ENCODE measurements at places on chromosomes 3 and 15.

- DNase-seq, result peak; percentile 50
Measured at GRCh38 chr3:184812662-184813042, 686 bp downstream of the VPS8 start.

- DNase-seq, result no peak
Measured at GRCh38 chr3:100545371-100545770, 53.0 kb downstream of the TMEM45A start.

DNA sequence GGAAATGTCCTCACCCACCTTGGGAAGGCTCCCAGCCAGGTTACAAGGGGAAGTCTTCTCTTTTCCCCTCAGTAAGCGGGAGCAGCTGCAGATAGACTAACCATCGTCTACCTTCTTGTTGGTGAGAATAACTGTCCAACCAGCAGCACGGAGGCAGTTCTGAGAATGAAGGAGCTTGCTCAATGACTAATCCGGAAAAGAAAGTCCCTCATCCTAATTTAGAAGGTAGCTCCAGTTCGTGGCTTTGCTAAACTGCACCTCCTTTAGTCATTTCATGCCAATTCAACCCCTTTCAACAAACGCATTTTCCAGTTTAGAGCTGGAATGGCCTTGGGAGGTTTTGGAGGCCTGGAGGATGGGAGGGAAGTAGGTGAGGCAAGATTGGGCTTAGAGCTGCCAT lies 527.4 kb upstream of the PROK2 start:
- no peak for DNase-seq

GRCh38 chr3:136882571-136882970 lies 20.6 kb downstream of the NCK1 start:
- no peak for DNase-seq

GRCh38 chr15:65254758-65255157 lies 31.9 kb downstream of the PARP16 start:
- no peak for DNase-seq

DNA sequence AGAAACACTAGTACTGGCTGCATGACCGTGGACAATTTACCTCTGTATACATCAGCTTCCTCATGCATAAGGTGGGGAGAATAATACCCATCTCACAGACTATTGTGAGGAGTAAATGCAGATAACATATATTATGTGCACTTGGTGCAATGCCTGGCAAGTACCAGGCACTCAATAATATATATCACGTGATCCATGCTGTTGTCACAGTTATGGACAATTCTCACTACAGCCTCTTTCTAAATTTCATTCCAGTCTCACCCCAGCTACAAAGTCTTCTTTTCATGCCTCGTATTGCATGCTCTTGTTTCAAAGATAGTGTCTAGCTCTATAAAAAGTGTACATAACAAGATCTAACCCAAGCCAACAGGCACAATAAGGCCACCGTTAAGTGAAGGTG lies 494.3 kb upstream of the ADAMTS9 start:
- DNase-seq, result no peak

DNA sequence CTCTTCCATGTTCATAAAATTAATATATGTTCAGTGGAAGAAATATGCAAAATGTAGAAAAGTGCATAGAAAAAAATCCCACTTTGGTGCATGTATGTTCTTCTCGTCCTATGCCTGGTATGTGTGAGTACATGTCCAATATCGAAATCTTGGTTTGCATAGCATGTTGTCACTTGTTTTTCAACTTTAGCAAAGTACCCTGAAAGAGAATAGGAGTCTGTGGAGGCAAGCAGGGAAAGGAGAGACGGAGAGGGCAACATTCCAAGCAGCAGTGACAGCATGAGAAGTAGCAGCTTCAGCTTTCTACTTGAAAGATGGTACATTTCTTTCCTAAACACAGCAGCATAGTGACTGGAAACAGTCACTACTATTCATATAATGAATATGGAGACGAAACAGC lies 56.8 kb upstream of the CACNA2D3 start:
- DNase-seq, result no peak

DNA sequence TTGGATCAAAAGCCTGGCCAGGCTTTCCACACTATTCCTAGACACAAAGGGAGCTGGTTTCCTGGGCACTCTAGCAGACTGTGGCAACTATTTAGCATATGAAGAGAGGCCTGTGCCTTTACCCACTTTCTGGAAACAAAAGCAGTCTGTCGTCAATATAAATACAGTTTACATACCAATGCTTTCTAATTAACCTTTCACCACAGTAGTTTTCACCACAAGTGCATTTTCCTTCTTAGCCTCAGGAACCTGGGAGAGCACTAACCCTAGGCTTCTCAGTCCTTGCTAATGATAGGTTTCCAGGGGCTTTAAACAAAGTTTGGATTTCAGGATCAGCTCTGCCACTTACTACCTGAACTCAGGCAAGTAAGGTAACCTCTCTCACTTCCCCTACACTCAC lies 499.1 kb downstream of the MAGI1 start:
- peak; percentile 29 for DNase-seq

- DNase-seq, result peak; percentile 42
Measured at GRCh38 chr15:48865370-48866079, 12.4 kb upstream of the EID1 start.

Data from H7 (cell line).